Adipose tissue (tissue), 3 donors: ENCODE measurements at places on chromosomes 16 and 17. TPM values are rescaled to one million over a fixed set of nuclear protein-coding genes. Genes with fewer than 3 reads are reported as not detected.

The HCRT gene
- polyA plus RNA-seq: not detected

The BOLA2 gene
- 7.9 TPM for polyA plus RNA-seq

The MLLT6 gene
- polyA plus RNA-seq: 38.6 TPM

The KRTAP2-1 gene
- not detected for polyA plus RNA-seq

The SMPD3 gene
- polyA plus RNA-seq: 1.6 TPM

The PPY gene
- not detected for polyA plus RNA-seq

The RASL10B gene
- 21.1 TPM for polyA plus RNA-seq

The RUNDC3A gene
- 0.25 TPM for polyA plus RNA-seq

The MARVELD3 gene
- polyA plus RNA-seq: 13.1 TPM

The HOXB1 gene
- polyA plus RNA-seq: 0.45 TPM

The GPR139 gene
- polyA plus RNA-seq: not detected

The CSH2 gene
- polyA plus RNA-seq: not detected
